H9 (cell line): ENCODE measurements at places on chromosomes 4 and X. TPM values are rescaled to one million over a fixed set of nuclear protein-coding genes. Genes with fewer than 3 reads are reported as not detected.
A peak's percentile ranks its signal among the peaks of the same experiment; 100 is the strongest.

The TMEM255A gene
- total RNA-seq = 0.20 and 0.77 TPM in 2 replicates

The PPP1R2C gene
- not detected in 2 replicates for total RNA-seq

The DRP2 gene
- total RNA-seq = 0.04 TPM in 2 replicates

The MAGED4 gene
- total RNA-seq = 74.5 and 79.1 TPM in 2 replicates

The XK gene
- total RNA-seq = 0.85 and 0.97 TPM in 2 replicates

The CLTRN gene
- total RNA-seq = 1.7 and 1.8 TPM in 2 replicates

The GPRASP2 gene
- 13.9 and 14.2 TPM in 2 replicates for total RNA-seq

The AMBN gene
- not detected in 2 replicates for total RNA-seq

The CACNA1F gene
- 0.94 and 1.4 TPM in 2 replicates for total RNA-seq

- DNase-seq = no peak
- no peak overlapping the region for H3K27ac ChIP-seq
- H3K4me3 ChIP-seq = no peak overlapping the region
- no peaks in the 10 kb centered on the region for H3K36me3 ChIP-seq
- H3K27me3 ChIP-seq = no peaks in the 10 kb centered on the region
Measured at GRCh38 chr4:139851639-139852038, 186.0 kb downstream of the MGST2 start.

DNA sequence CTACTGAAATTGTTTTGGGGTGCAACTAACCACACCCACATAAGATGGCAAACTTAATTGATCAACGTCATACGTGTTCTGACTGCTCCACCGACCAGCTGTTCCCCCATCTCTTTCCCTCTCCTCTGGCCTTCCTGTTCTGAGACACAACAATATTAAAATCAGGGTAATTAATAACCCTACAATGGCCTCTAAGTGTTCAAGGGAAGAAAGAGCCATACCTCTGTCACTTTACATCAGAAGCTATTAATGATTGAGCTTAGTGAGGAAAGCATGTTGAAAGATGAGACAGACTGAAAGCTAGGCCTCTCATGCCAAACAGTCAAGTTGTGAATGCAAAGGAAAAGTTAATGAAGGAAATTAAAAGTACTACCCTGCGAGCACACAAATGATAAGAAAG, 173.9 kb upstream of the FTHL17 start:
- H3K27me3 ChIP-seq = no peaks in the 10 kb centered on the region
- no peak overlapping the region for H3K4me3 ChIP-seq
- H3K4me1 ChIP-seq = no peaks in the 10 kb centered on the region
- no peak overlapping the region for H3K27ac ChIP-seq
- H3K36me3 ChIP-seq = peaks cover 10% of the 10 kb centered on the region

DNA sequence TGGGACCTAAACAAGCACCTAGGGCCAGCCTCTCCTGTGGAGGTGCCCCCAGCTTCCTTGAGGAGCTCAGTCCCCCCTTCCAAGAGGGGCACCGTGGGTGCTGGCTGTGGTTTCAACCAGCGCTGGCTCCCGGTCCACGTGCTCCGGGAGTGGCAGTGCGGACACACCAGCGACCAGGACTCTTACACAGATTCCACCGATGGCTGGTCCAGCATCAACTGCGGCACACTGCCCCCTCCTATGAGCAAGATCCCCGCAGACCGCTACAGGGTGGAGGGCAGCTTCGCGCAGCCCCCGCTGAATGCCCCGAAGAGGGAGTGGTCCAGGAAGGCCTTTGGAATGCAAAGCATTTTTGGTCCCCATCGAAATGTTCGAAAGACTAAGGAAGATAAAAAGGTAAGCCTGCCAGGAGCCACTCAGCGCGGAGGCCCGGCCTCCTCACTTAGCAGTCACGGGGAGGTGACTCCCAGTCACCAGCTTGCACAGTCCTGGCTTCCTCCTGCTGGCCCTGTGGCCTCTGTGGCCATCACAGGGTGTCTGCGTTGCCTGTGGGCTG, 24.9 kb downstream of the RGS12 start:
- no peaks in the 10 kb centered on the region for H3K4me1 ChIP-seq
- DNase-seq = peak; percentile 30
- H3K4me3 ChIP-seq = no peak overlapping the region
- peaks cover 15% of the 10 kb centered on the region for H3K36me3 ChIP-seq

GRCh38 chrX:18173494-18174180, 47.0 kb downstream of the BEND2 start:
- no peak for DNase-seq
- H3K27me3 ChIP-seq = no peaks in the 10 kb centered on the region; the same call in 1 of the 2 replicates

GRCh38 chr4:187436251-187436650, 559.3 kb upstream of the ZFP42 start:
- H3K27me3 ChIP-seq = no peaks in the 10 kb centered on the region
- H3K4me1 ChIP-seq = no peaks in the 10 kb centered on the region
- no peak for DNase-seq
- H3K27ac ChIP-seq = no peak overlapping the region
- H3K36me3 ChIP-seq = peaks cover 5% of the 10 kb centered on the region
- no peak overlapping the region for H3K4me3 ChIP-seq

GRCh38 chr4:127498366-127498765, 134.4 kb upstream of the INTU start:
- no peaks in the 10 kb centered on the region for H3K36me3 ChIP-seq
- no peak overlapping the region for H3K4me3 ChIP-seq
- H3K27me3 ChIP-seq = no peaks in the 10 kb centered on the region
- no peak overlapping the region for H3K27ac ChIP-seq
- DNase-seq = no peak

GRCh38 chrX:66110112-66110511, 53.9 kb upstream of the HEPH start:
- no peak overlapping the region for H3K27ac ChIP-seq
- H3K4me3 ChIP-seq = no peak overlapping the region
- no peaks in the 10 kb centered on the region for H3K4me1 ChIP-seq

- no peaks in the 10 kb centered on the region for H3K4me1 ChIP-seq
- H3K4me3 ChIP-seq = no peak overlapping the region
- H3K36me3 ChIP-seq = no peaks in the 10 kb centered on the region
- DNase-seq = no peak
- H3K27ac ChIP-seq = no peak overlapping the region
- no peaks in the 10 kb centered on the region for H3K27me3 ChIP-seq
Measured at GRCh38 chrX:7389576-7389975, 241.6 kb upstream of the PUDP start.

DNA sequence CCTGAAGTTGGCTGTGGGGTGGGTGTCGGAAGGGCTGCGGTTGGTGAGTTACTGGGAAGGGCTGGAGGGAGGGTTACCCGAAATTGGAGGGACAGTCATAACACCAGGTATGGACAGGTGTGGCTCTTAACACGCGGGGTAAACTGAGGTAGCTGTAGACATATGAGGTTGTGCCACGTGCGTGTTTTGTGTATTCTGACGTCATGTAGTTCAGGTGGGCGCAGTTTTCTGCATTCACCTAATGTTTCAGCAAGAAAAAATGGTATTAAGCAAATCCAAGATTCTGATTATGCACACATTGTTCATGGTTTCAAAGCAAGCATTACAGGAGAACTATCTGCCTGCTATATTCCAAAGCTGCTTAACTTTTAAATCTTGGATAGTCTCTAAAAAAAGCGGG, 83.5 kb upstream of the GPM6B start:
- no peaks in the 10 kb centered on the region for H3K27me3 ChIP-seq
- H3K4me1 ChIP-seq = no peaks in the 10 kb centered on the region; the same call in 1 of the 2 replicates
- H3K27ac ChIP-seq = no peak overlapping the region
- DNase-seq = no peak
- peaks cover 29% of the 10 kb centered on the region for H3K36me3 ChIP-seq
- no peak overlapping the region for H3K4me3 ChIP-seq

DNA sequence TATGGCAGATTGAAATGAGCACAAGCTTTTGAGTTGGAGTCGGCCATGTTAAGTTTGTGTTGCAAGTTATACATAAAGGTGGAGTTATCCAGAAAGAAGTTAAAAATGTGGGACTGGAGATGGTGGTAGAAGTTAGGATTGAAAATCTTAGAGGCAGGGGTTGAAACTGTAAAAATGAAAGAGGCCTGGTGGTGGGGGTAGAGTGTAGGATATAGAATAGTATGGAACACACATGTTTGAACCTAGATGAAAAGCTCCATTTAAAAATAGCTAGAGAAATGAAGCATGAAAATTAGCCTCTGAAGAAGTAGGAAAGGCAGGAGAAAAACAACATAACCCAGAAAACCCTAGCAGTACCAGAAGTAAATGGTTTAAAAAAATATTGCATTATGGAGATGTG, 131.8 kb upstream of the ENPEP start:
- no peaks in the 10 kb centered on the region for H3K27me3 ChIP-seq
- no peak overlapping the region for H3K4me3 ChIP-seq
- H3K4me1 ChIP-seq = no peaks in the 10 kb centered on the region
- H3K36me3 ChIP-seq = no peaks in the 10 kb centered on the region
- DNase-seq = no peak

GRCh38 chr4:173269280-173269679, 64.9 kb downstream of the HMGB2 start:
- H3K27ac ChIP-seq = no peak overlapping the region
- no peak for DNase-seq
- H3K4me1 ChIP-seq = no peaks in the 10 kb centered on the region; the same call in 1 of the 2 replicates
- no peaks in the 10 kb centered on the region for H3K27me3 ChIP-seq
- H3K4me3 ChIP-seq = no peak overlapping the region

- H3K4me1 ChIP-seq = no peaks in the 10 kb centered on the region
- H3K27ac ChIP-seq = no peak overlapping the region
- DNase-seq = no peak
- H3K27me3 ChIP-seq = no peaks in the 10 kb centered on the region
Measured at GRCh38 chrX:71976753-71977152, 66.1 kb downstream of the NHSL2 start.

GRCh38 chr4:56040842-56041241, 92.1 kb downstream of the CEP135 start:
- peaks cover 7% of the 10 kb centered on the region; the same call in 1 of the 2 replicates for H3K4me1 ChIP-seq
- H3K27me3 ChIP-seq = no peaks in the 10 kb centered on the region
- no peak overlapping the region for H3K27ac ChIP-seq
- H3K36me3 ChIP-seq = no peaks in the 10 kb centered on the region

GRCh38 chr4:2852481-2852921, 8.9 kb downstream of the ADD1 start:
- H3K4me3 ChIP-seq = no peak overlapping the region
- no peak overlapping the region for H3K27ac ChIP-seq
- H3K27me3 ChIP-seq = no peaks in the 10 kb centered on the region
- no peaks in the 10 kb centered on the region for H3K4me1 ChIP-seq
- DNase-seq = no peak

DNA sequence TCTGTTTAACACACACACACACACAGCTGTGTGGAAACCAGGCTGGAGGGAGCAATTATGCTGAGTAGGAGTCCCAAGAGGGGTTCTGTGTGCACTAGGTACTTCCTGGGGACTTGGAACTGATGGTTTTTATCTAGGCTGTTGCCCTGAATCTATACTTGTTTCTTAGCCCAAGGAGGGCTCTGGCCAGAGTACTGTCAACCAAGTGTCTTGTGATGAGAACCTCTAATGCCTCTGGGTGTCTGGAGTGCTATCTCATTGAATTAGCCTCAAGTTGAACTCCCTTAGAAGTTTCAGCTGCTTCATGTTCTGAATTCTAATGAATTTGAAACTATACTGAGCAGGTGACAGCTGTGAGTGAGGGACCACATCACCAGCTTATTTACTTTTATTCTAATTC, 16.6 kb downstream of the ARHGAP24 start:
- H3K27me3 ChIP-seq = no peaks in the 10 kb centered on the region
- H3K4me3 ChIP-seq = no peak overlapping the region
- no peak overlapping the region for H3K27ac ChIP-seq
- no peaks in the 10 kb centered on the region; the same call in 1 of the 2 replicates for H3K4me1 ChIP-seq

DNA sequence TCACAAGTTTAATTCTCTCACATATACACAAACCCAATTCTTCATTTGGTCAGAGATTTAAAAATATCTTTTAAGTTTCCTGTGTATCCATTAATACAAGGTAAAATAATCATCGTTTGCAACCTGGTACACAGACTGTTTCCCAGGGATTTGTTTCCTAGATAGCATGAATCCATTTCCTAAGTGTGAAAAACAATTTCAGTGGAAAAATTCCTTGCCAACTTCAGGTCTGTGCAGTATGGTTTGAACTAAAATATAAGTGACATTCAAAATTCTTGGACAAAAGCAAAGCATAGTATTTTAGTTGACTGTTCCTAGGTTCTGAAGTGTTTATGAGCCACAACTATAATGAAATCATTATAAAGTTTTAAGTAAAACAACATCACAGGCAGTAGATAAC, 24.4 kb downstream of the NAF1 start:
- no peaks in the 10 kb centered on the region for H3K4me1 ChIP-seq
- H3K27ac ChIP-seq = no peak overlapping the region
- H3K36me3 ChIP-seq = peaks cover 6% of the 10 kb centered on the region; the same call in 2 of the 3 replicates

GRCh38 chr4:87366521-87367162, 24.3 kb downstream of the HSD17B11 start:
- no peak overlapping the region for H3K4me3 ChIP-seq
- DNase-seq = no peak
- no peaks in the 10 kb centered on the region for H3K27me3 ChIP-seq

DNA sequence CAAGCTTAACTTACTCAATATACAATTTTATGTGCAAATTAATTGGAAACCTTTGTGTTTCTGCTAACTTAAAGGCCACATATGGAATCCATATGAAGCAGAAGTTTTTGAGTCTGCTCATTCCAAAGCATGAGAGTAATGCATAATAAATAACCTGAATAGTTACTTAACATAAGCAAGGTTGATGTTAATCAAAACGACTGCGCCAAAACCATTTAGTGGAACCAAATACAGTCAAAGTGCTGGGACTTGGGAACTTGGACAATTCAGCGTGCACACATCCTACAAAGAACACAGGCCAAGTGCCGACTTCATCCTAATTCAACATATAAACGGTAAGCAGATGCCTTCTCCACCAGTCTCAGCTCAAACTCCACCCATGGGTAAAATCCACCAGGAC, 17.0 kb downstream of the TSPAN5 start:
- H3K4me1 ChIP-seq = peaks cover 4% of the 10 kb centered on the region; the same call in 1 of the 2 replicates
- H3K27me3 ChIP-seq = no peaks in the 10 kb centered on the region
- no peak overlapping the region for H3K4me3 ChIP-seq
- no peaks in the 10 kb centered on the region for H3K36me3 ChIP-seq
- DNase-seq = no peak
- H3K27ac ChIP-seq = no peak overlapping the region

DNA sequence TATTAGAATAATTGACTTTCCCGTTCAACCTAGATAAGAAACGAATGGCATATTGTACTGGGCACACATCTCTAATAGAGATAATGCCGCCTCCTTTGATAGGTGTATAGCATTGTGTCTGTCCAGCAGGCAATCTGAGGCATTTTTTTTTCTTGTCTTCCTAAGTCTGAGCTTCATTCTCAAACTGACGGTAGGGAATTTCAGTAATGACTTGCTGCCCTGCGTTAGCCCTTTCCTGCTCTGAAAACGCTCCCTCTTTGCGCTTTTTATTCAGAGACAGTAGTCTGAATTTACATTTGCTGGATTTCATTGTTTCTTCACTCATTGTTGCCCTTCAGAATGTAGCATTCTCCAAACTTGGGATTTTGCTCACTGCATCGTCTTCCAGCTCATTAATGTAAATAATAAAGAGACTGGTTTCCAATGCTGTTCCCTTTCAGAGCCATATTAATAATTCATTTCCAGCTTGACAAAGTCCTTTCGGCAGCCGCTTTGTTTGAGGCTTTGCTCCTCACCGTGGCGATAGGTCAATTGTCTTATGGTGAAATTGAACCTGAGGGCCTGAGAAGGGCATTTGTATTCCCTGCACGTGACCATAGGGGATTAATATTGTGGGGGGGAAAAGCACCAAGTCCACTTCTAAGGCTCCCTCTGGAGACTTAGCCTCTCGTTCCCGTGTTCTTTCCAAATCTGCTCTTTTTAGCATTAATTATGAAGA, 412.1 kb downstream of the SMARCA1 start:
- no peak overlapping the region for H3K27ac ChIP-seq
- H3K4me3 ChIP-seq = no peak overlapping the region
- no peak for DNase-seq
- no peaks in the 10 kb centered on the region for H3K27me3 ChIP-seq

GRCh38 chrX:34197946-34198345, 65.8 kb upstream of the FAM47A start:
- H3K4me3 ChIP-seq = no peak overlapping the region
- H3K36me3 ChIP-seq = no peaks in the 10 kb centered on the region
- H3K4me1 ChIP-seq = no peaks in the 10 kb centered on the region
- no peak for DNase-seq
- no peaks in the 10 kb centered on the region for H3K27me3 ChIP-seq
